ENCODE measurements at places on chromosomes 3 and 15.

DNA sequence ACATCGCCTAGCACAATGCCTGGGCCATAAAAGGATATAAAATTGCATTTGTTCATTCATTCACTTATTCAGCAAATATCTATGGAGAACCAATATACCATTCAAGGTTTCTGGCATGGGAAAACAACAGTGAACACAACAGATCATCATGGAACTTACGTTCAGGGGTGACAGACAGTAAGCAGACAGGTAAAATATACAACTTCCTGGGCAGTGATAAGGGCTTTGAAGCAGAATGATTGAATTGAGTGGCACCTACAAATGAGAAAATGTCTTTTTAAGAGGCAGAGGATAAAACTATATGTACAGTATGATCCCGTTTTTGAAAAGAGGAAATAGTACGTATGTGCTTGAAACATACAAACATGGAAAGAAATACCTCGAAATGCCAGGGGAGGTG, 39.2 kb downstream of the CMTM7 start:
- no peak for DNase-seq

DNA sequence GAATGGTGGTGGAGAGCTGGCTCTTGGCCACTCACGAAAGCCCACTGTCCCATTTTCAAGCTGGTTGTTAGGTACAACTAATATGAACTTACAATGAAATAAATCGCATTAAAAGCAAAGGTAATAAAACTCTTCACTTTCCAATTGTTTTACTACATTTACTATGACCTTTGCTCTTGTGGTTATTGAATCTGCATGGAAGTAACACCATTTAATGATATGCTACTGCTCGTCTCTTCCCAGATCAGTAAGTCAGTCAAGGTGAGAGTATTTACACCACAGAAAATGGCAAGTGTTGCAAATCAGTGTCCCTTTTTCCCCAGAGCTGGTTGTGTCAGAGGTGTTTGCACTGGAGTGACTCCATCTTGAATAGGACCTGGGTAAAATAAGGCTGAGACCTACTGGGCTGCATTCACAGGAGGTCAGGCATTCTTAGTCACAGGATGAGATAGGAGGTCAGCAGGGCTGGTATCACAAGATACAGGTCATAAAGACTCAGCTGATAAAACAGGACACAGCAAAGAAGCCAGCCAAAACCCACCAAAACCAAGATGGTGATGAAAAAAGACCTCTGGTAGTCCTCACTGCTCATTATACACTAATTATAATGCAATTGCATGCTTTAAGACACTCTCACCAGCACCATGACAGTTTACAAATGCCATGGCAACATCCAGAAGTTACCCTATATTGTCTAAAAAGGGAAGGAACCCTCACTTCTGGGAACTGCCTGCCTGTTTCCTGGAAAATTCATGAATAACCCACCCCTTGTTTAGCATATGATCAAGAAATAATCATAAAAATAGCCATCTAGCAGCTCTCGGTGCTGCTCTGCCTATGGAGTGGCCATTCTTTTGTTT, 57.6 kb downstream of the FRMD4B start:
- no peak for DNase-seq

DNA sequence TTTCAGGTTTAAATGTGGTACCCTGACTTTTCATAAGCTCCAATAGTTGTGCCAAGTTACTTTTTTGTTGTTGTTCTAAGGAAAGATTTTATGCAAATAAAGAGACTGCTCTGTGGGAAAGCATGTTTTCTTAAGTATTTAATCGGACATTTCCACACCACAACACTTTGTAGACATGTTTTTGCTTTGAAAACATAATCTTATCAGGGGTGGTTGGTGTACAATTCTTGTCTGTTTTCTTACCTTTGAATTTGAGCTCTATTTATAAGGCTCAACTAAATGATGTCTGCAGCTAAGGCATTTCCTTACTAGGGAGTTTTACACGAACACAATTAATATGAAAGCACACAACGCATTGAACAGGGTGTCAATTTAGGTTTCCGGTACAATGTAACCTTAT, 81.5 kb upstream of the CDIN1 start:
- DNase-seq = no peak

DNA sequence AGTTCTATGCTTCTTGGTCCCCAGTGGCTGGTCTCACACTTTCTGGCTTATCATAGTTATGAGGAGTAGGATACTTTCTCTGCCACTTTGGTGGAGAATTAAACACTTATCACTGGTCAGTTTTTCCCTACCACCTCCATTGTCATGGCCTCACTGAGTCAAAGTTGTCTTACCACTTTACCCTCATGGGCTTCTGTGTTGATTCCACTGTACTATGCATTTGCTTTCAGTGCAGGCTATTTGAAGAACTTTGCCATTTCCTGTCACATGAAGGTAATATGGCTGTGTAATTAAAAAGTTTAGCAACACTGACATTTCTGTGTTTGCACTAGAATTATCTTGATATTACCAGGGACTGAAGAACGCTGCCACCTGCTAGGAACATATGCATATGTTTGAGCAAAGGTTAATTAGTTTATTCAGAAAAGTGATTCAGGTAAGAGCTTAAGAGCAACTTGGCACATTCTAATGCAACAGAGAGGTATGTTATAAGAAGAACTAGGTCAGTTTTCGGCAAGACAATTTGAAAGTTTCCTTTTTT, 377.3 kb downstream of the PDCD6IP start:
- no peak for DNase-seq

Data from activated T-cell treated with anti-CD3 and anti-CD28 coated beads, Interleukin-2, amount 50 U/mL, for 72 hours (primary cell).